KBM-7 (cell line): ENCODE measurements at places on chromosomes 3 and 15.

- DNase-seq, result no peak
These were observed 32.8 kb downstream of the NCEH1 start for GRCh38 chr3:172678068-172678467.

DNA sequence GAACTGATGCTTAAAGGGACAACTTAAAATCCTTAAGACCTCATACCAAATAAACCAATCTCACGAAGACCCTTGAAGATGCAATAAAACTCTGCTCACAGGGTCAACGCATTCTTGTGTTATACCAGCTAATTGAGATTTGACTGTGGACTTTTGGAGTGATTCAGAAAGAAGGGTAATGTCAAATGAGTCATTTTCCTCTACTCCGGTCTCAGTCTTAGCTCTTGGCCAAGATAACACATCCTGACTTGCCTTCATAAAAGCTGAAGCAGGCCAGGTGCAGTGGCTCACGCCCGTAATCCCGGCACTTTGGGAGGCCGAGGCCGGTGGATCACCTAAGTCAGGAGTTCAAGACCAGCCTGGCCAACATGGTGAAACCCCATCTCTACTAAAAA is 3.8 kb downstream of the PKM start:
- DNase-seq, result no peak

DNA sequence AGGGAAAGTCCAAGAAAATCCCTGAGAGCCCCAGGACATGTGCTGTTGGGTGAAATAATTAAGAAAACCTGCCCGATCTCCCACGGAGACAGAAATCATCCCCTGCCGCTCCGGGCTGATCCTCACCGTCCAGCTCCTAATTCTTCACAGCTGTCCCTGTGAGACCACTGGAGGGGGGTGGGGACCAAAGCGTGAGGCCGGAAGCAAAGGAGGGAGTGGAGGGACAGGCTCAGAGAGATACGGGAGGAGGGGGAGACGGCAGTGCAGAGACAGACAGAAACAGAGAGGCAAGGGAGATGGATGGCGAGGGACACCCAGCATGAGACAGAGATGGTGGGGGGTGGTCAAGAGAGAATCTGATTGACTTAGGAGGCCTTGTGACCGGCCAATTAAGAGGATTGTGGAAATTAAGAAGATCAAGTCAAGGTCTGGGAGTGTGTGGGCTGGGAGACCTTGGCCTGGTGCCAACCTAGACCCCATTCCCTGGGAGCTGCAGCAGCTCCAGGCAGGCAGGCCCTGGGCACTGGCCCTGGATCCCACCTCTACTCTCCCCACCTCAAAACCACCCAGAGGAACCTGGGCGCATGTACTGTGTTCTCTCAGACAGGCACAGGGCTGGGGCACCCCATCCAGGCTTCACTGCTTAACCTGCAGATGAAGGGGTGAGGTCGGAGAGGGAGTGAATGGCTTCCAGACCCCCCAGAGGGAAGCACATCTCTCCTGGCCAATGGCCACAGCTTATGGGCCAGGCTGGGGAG is 113.2 kb upstream of the ALDH1A3 start:
- no peak for DNase-seq

- DNase-seq, result no peak
These were observed 530.2 kb upstream of the CBLB start for GRCh38 chr3:106398891-106399600.

DNA sequence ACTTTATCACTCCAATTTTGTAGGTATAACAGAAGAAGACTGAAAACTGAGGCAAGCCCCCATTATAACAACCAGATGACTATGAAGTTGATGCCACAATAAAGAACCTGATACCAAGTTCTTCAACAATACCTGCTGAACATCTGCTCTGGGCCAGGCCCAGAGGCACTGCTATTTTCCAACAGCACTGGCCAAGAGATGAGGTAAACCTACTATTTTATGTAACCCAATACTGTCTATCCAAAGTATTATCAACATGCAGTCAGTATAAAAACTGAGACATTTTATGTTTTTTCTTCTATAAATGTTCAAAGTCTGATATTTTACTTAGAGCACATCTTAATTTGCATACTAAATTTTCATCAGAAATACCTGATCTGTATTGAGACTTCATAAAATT is 6.1 kb downstream of the SPG11 start:
- no peak for DNase-seq

DNA sequence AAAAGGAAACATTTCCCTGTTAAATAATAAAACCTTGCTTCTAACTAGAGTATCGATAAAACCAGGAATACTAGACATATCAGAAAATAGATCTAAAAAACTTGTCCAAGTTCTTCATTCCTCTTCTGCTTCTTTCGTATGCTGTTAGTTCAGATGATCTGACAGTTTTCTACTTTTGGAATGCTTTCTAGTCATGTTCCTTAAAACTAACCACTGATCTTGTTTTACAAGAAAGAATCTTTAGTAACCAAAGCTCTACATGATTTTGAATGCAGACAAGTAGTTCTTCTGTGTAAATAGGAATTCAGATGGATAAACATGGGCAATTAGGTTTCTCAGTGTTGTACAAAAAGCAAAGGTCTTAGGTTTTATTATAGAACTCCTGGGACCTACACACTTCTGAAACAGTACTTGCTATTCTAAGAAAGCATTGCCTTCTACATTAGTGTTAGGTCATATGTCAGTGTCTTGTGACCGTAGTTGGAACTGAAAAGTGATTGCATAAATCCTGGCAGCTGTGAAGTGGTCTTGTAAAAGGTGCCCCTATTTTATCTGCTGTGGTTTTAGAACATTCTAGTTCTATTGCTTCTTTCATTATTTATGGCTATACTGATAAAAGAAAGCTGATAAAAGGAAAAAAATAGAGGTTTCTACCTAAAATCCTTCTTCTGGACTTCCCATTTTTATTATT is 40.7 kb downstream of the SNRK start:
- peak; percentile 47 for DNase-seq

DNA sequence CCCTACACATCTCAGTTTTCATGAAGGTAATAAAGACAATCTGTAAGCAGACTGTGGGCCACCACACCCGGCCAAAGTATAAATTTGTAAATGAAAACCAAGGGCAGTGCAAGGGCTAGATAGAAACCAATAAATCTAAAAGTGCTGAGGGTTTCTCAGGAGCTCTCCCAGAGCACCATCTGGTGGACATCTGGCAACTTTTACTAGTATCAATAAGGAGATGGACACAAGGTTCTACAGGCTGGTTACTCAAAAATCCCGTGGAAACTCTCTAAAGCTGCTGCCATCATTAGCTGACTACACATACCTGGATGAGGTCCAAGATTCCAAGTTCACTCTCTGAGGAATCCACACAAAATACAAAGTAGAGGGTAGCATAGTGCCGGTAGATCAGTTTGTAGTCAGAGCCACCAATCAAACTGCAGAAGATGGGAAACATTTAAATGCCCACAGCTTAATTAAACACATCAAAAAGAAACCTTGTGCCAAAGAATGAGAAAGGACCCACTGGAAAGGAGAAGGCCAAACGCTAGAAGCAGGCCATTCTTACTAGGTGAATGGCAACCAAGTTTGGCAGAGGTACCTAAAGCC is 5.5 kb downstream of the AP3S2 start:
- peak; percentile 55 for DNase-seq

GRCh38 chr3:186123012-186123411 is 14.1 kb upstream of the ETV5 start:
- DNase-seq, result no peak

GRCh38 chr15:96255599-96255998 is 74.9 kb upstream of the NR2F2 start:
- DNase-seq, result no peak

GRCh38 chr15:35397027-35397426 is 148.9 kb downstream of the DPH6 start:
- no peak for DNase-seq

DNA sequence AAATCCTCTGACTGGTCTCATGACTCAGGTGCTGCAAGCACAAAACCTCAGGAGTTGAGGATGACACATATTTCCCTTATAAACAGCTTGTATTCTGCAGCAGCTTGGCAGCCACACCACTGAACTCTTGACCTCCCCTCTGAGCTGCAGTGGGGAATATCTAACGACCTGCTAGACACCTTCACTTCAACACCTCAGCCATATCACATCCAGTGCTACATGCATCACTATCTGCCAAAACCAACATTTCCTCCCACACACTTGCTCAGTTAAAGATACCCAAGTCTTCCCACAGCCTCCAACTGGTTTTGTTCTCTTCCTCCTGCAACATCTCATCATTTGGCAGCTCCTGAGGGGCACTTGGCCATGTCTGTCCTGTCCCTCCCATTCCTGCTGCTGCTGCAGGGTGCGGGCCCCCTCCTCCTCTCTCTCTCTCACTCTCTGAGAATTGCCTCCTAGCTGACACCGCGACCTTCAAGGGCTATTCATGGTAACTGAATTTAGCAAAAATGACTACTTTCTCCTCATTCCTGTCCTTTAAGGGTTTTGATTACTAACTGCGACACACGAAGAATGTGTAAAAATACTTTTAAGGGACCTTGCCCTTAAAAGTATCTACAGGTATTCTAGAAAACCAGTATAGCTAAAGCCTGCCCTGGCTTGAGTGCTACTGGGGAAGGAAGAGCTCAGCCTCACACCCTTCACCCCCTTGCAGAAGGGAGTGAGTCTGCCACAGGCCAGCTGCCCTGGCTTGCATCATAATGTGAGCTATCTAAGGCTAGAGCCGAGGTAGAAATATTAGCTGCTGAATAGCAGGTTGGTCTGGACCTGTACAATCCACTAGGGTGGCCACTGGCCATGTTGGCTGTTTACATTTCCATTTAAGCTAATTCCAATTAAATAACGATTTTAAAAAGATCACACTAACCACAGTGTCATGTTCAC is 5.0 kb upstream of the CCR9 start:
- no peak for DNase-seq

GRCh38 chr3:63034101-63034500 is 158.9 kb upstream of the CADPS start:
- DNase-seq, result no peak

DNA sequence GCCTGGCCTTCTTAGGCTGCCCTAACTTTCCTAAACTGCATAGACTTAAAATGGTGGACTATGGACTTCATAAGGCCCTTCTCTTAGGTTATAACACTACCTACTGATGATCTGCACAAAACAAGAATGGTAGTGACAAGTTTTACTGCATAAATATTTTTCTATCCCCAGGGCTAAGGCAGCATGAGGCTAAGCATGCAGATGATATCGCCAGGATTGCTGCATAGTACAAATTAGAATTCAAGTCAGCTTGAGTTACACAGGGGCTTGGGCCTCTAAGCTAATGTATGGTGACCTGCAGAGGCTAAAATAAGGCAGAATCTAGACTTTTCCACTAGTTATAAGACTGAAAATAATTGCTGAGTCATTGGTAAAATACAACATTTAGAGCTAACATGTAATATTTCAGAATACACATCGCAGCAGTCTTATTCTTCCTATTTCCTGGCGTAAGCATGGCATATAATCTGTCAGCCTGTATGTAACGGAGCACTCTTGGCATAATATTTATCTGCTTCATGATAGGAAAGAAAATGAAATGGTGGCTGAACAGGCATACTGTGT is 15.3 kb upstream of the RBMS3 start:
- DNase-seq, result no peak

- no peak for DNase-seq
These were observed 156.8 kb downstream of the ALCAM start for GRCh38 chr3:105523501-105523900.

DNA sequence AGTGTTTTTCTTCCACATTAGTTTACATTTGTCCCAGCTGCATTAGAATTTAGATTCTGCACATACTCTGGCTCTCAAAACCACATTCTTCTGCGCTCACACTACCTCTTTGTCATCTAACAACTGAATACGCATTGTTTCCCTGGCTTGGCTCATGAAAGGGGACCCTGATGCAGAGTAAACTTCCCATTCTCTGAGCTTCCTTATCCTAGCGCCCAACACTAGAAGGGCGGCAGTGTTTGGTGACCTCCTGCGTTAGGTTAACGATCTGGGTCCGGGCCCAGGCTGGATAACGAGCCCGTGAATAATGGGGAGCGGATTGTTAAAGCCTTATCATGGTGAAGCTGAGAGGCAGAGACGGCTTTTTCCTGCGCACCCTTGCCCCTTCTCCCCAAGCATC is 63.9 kb downstream of the ETV5 start:
- no peak for DNase-seq

GRCh38 chr3:17535274-17535673 is 207.2 kb downstream of the TBC1D5 start:
- DNase-seq, result no peak

GRCh38 chr15:68809517-68809916 is 11.2 kb downstream of the ANP32A start:
- no peak for DNase-seq

- no peak for DNase-seq
These were observed 221.6 kb downstream of the IL5RA start for GRCh38 chr3:2888592-2888991.

DNA sequence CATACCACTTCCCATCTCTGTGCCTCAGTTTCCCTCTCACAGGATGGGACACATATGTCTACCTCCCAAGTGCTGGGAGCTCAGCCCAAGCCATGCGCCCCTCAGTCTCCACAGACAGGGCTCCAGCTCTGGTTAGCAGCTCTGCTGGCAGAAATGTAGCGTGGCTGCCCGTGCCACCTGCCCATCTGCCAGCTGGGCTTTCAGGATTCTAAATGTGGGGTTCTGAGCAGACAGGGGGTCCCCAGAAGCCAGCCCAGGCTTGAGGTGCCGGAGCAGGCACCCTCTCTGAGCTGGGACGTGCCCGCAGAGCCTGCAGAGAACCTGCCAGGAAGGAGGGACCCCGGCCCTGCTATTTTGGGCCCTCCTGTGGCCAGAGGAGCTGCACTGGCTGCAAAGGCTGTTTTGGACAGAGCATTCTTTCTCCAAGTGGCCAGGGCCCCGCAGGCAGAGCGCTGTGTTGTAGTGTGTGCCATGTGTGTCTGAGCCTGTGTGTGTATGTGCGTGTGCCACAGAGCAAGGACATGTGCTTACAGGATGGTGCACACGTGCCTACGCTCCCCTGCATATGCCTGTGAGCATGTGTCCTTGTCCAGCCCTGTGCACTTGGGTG is 31.7 kb downstream of the PSTPIP1 start:
- DNase-seq, result no peak

DNA sequence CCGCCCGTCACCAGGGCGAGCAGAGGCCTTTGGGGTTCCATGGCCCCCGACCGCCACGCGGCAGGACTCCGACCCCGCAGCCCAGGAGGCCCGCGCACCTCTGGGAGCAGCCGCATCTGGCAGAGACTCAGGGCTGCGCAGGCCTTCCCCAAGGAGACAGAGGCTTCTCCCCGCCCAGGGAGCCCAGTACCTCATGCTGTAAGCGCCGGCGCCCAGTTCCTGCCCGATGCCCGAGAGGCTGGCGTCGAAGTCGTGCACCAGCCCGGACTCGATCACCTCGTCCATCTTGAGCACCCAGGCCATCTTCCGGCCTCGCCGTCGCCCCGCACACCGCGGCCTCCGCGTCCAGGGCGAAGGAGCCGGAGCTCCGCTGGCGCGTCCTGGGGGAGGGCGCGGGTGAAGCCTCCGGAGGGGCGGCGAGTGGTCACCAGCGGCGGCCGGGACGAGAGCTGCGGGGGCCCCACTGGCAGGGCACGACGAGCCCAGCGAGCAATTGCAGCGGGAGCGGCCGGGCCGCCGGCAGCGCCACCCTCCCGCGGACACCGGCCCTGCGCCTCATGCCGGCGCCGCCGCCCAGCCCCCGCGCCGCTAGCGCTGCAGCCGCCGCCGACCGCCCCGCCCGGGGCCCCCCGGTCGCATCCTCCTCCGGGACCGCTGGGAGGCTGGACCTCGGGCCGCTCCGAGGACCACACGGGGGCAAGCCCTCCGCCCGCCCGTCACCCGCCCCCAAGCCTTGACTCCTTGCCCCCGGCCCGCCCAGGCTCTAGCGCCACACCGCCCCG is 468 bp downstream of the UBP1 start:
- peak; percentile 57 for DNase-seq

- DNase-seq, result no peak
These were observed 8.3 kb upstream of the SLC12A8 start for GRCh38 chr3:125220727-125221429.

GRCh38 chr3:42735615-42736014 is 33.0 kb upstream of the HHATL start:
- DNase-seq, result no peak
